Amygdala (tissue), 56 donors: ENCODE measurements at places on chromosomes 13 and 19.

DNA sequence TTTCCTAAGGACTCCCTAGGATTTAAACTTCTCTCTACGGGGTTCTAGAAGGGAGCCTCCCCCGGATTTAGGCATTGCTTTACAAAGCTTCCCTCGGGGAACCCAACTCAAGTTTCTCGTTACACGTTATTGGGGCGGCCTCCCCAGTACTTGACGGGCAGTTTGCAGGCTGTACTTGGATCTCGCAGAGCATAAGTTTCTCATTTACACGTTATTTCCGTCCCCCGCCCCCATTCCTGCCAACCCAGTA, 584 bp downstream of the SMG9 start:
- no peak for DNase-seq

DNA sequence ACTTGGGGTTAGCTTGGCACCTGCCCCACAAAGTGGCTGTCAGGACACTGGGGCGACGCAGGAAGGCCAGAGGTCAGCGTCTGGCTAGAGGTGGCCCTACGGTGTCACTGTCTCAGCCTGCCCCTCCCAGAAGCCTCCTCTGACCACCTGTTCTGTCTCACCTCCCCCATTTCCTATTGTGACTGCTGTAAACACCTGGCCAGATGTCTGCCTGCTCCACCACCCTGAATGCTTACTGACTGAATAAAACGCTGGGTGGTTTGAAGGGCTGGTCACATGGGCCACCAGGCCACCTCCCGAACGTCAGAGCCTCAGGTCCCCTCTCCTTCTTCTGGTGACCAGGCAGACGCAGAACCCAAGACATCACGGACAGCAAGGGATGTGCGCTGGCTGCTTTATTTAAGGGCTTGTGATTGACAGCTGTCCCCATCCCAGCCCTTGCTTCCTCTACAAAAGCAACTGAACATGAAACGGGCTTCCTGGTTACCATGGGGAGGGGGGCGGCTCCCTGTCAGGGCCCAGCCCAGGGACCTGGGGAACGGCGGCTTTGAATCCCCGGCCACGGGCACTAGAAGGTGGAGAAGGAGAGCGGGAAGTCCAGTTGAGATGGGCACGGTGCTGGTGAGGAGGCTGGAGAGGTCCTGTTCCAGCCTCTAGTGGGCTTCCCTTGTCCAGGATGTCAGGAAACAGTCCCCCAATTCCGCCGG, 6.2 kb downstream of the ELOF1 start:
- no peak for DNase-seq

- DNase-seq: no peak
Measured at GRCh38 chr13:97849305-97849704, 104.2 kb upstream of the IPO5 start.

- DNase-seq: no peak
Measured at GRCh38 chr13:48571126-48571913, 38.4 kb upstream of the RCBTB2 start.

GRCh38 chr13:62482351-62482750, 1066.7 kb upstream of the PCDH20 start:
- no peak for DNase-seq

GRCh38 chr13:52109116-52109670, 19.7 kb downstream of the NEK5 start:
- DNase-seq: no peak

DNA sequence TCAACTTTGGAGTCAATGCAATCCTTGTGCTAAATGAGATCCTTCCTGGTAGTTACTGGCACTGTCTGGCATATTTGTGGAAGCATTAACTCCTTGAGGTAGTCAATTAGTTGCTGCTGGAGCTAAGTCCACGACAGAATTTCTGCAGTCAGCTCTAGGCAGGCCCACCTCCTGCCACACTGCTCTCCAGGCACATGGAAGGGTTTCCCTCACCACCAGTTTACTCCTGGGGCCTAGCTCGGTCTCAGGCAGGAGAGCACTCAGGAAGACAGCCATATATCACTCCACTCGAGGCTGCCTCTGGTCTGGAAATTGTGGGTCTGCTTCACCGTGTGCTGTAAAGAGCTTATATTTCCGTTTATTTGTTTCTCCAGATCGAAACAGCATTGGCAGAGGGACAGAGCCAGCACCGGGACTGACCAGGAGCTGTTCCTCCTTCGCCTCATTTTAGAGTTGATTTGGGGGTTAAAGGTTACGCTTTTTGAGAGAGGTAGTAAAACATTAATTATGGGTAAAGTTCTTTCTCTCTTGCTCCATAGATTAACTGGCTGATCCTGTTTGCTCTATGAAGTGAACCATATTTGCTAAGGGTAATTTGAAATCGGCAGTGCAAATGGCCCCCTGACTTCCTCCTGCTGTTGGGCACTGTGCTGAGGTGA, 20.6 kb upstream of the GTF3A start:
- DNase-seq: no peak

DNA sequence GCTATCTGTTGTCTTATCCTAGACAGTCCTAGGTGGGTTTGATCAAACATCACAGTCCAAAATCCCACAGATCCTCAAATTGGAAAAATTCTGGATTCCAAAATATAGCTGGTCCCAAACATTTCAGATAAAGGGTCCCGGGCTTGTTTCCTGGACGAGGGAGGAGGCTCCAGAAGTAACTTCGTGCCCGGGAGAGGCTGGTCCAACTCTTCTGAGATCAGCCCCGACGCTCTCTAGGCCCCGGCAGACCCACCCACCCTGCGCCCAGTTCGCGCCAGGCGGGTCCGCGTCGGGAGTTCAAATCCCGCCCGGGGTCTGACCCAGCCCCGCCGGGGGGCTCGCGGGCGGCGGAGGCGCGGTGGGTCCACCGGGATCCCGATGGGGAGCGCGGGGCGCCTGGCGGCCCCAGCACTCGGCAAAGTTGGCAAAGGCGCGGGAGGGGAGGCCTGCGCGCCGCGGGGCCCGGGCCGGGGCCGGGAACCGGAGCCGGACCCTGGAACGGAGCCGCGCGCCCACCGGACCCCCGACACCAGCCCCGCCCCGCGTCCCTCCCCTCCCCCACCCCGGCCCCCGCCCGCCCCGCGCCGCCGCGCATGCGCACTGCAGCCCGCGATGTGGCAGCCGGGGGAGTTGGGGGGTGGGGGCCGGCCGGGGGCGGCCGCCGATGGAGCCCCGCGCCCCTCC, 513 bp downstream of the MIER2 start:
- DNase-seq: no peak

DNA sequence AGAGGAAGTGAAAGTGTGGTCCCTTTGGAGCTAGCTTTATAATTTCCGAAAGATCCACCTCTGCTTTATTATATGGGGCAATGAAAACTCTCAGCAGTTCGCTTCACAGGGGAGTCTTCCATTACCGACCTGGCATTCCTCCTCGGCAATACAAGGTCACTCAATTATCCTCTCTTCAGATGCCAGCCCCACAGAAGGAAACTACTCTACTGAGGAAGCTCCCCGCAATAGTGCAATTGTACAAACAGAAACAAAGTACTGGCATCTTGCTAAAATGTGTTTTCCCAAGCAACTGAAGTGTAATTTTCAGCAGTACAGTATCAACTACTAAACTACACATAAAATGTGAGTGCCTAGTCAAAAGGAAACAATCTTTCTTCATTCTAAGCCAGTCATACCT, 702.0 kb downstream of the PCDH9 start:
- no peak for DNase-seq

GRCh38 chr19:48290401-48290770, 20.5 kb downstream of the ZNF114 start:
- DNase-seq: no peak

DNA sequence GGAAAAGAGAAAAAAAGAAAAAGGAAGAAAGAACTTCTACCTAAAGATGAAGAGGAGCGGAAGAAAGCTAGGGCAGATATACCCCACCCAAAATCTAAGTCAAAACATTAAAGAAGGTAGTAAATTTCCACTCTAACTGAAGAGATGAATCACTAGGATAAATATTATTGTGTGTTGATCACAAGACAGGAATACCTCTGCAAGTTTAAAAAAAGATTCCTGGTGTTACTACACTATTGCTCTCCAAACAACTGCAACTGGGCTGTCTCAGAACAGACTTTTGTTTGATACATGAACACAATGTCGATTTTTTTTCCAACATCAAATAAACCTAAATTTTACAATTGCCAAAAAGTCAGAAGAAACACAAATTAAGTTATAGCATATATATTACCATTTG, 6.8 kb downstream of the HSPH1 start:
- no peak for DNase-seq

- no peak for DNase-seq
Measured at GRCh38 chr13:76383676-76384461, 502.3 kb downstream of the KCTD12 start.

GRCh38 chr19:46495786-46496099, at the start of gene PNMA8B:
TSS of gene PNMA8B (minus strand) at chr19:46495867. CDS start at chr19:46495465, 402 bp downstream.
- peak; percentile 59 for DNase-seq

- no peak for DNase-seq
Measured at GRCh38 chr13:78168981-78169380, 250.3 kb upstream of the EDNRB start.

GRCh38 chr13:44373601-44374347, at the start of gene SERP2:
TSS of gene SERP2 (plus strand) at chr13:44373824. CDS start at chr13:44374026, 202 bp downstream.
- DNase-seq: no peak

- no peak for DNase-seq
Measured at GRCh38 chr13:85408415-85408814, 390.8 kb downstream of the SLITRK6 start.

- DNase-seq: no peak
Measured at GRCh38 chr13:26342898-26343297, 89.0 kb downstream of the CDK8 start.

GRCh38 chr19:49497789-49498103, 1.5 kb downstream of the RPS11 start:
- DNase-seq: no peak

- no peak for DNase-seq
Measured at GRCh38 chr19:39251081-39251480, 2.4 kb upstream of the IFNL4 start.

- DNase-seq: no peak
Measured at GRCh38 chr13:30797847-30798535, 62.6 kb downstream of the ALOX5AP start.

GRCh38 chr19:46719629-46720502, 3.0 kb upstream of the PRKD2 start:
- DNase-seq: no peak

- DNase-seq: peak; percentile 31
Measured at GRCh38 chr13:42991898-42992763, at the start of gene EPSTI1. TSS of gene EPSTI1 (minus strand) at chr13:42992241. CDS start at chr13:42992165, 76 bp downstream.

DNA sequence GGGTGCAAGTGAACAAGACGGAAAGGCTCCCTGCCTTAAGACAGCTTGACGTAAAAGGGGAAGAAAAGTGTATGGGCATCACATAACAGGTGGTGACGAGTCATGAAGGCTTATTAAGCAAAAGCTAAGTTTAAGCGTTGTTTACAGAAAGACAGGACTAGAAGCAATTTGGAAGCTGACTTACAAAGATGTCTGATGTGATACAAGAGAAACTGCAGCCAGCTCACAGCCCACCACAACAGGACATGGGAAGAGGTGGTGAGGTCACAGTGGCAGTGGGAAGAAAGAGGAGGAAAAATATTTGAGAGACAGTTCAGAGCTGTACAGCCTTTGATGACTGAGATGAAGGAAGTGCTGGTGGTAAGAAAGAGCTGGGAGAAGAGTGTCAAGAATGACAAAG, 181.6 kb downstream of the KLF12 start:
- no peak for DNase-seq

DNA sequence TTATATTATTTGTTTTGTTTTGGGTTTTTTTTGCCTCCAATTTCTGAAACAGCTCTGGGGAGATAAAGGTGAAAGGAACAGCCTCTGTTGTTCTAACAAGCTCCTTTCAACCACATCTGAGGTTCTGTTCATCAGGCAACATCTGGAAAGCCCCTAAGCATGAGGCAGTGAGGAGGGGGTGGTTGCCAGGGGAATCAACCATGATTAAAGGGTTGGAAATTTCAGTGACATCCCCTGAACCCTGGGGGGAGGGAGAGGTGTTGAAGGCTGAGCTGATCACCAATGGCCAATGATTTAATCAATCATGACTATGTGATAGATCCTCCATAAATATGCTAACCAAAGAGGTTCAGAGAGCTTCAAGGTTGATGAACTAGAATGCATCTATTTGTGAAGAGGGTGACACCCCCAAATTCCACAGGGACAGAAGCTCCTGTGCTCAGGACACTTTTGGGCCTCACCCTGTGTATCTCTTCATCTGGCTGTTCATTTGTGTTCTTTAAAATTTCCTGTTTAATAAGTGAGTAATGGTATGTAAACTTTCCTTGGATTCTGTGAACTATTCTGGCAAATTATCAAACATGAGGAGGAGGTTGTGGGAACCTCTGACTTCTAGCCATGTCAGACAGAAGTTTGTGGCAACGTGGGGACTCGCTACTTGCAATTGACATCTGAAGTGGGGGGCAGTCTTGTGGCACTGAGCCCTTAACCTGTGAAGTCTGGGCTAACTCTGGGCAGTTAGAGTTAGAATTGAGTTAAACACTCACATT, 221.3 kb downstream of the NHLRC3 start:
- no peak for DNase-seq

GRCh38 chr19:43452582-43452981, 12.8 kb downstream of the LYPD3 start:
- no peak for DNase-seq

- DNase-seq: no peak
Measured at GRCh38 chr19:8017808-8018207, 12.4 kb upstream of the ELAVL1 start.

DNA sequence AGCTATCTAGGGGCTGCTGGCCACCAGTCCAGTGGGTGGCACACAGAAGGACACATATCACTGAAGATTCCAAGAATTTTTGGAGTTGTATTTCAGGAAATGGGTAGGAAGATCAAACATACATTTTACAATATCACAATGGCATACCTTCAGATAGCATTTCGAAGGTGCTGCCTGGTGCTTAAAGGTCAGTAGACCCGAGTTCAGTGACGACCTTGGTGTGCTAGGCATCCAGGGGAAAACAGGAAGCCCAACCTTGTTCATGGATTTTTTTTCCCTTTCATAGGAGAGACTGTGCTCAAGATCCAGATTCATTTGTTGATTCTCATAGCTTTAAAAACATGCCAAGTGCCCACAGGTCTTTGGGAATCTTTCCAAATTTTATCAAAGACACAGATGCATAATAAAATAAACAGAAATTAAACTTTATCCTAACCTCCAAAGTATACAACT, 51.0 kb upstream of the RCBTB2 start:
- no peak for DNase-seq

- no peak for DNase-seq
Measured at GRCh38 chr13:46659413-46660065, 106.6 kb downstream of the LRCH1 start.

GRCh38 chr19:55585658-55586339, 5.2 kb upstream of the ZNF579 start:
- peak; percentile 76 for DNase-seq

GRCh38 chr19:46297700-46298478, 1.0 kb downstream of the HIF3A start:
- peak; percentile 29 for DNase-seq
